NCI-H1930 (cell line): ENCODE measurements at places on chromosomes 5 and 9.

DNA sequence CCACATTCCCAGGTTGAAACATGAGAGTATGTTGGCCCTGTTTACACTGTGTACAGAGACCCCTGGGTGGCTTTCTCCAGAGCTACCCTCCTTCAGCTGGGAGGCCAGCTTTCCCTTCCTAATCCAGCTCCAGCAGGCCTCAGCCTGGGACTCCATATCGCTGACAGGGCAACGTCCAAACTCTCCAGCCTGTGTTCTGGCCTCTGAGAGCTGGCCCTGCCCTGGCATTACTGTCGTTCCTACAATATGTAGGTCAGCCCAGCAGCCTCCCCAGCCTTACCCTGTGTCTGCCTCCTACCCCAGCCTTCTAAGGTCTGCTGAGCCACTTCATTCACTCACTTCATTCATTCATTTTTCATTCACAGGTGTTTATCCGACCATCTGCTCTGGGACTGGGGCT, 8.3 kb upstream of the EEIG1 start:
- no peak for DNase-seq

DNA sequence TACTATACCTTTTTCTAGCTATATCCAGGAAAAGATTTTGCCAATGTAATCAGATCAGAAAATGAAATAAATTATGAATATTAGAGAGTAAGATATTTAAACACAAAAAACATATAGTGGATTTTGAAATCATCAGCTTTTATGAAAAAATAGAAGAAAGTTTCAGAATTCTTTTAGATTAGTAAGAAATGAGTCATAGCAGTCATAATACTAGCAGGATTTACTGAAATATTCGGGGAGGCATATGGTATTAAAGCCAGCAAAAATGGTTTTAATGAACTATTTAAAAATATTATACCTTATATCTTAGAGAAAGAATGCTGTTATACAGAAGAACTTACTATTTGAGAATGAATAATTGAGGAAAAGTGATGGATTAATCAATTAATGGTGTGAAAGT, 303.6 kb upstream of the NUDT12 start:
- DNase-seq, result no peak

GRCh38 chr9:109780453-109781033, 545 bp downstream of the PALM2AKAP2 start:
- DNase-seq, result no peak

- no peak for DNase-seq
Observed at GRCh38 chr5:94420885-94421284, 197.5 kb downstream of the KIAA0825 start.

GRCh38 chr9:13500034-13500433, 220.5 kb upstream of the MPDZ start:
- no peak for DNase-seq

DNA sequence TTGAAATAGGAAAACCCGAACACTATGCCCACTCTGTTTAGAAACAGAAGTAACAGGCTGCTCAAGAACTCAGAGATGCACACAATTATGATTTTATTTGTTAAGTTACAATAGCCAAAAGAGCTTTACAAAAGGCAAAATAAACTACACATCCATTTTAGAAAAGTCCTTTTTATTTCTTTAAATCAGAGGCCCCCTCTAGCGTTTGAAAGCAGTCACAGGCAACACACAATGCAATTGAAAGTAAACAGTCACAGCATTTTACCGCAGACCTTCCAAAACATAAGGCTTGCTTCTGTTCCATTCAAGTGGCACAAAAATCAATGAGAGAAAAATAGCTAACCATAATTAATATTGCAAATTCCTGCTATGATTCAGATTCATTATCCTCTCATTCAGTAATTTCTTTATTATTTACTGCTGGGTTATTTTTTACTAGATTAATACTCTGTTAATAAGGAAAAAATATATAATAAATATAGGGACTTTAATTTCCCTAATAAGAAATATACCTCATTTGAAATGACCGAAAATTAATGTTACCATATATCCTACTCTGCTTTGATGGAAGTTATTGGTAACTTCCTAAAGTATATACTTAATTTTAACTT, 78.3 kb downstream of the CEP120 start:
- DNase-seq, result no peak

DNA sequence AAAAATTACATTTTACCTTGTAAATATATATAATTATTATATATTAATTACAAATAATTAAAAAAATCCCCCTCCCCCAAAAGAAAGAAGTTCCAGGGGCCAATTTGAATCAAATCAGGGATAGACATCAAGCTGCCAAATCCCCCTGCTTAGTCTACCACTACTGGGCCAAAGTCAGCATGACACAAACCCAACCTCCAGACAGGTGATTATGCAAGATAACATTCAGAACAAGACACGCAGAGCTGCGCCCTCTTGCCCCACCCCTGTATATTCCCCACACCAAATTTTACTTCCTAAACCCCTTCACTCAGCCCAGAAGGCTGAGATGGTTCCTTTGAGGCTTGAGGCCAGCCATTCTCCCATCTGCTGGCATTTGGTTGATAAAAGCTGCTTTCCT, 2059.1 kb upstream of the CDH6 start:
- no peak for DNase-seq

GRCh38 chr5:124935065-124935464, 188.6 kb upstream of the ZNF608 start:
- DNase-seq, result no peak

DNA sequence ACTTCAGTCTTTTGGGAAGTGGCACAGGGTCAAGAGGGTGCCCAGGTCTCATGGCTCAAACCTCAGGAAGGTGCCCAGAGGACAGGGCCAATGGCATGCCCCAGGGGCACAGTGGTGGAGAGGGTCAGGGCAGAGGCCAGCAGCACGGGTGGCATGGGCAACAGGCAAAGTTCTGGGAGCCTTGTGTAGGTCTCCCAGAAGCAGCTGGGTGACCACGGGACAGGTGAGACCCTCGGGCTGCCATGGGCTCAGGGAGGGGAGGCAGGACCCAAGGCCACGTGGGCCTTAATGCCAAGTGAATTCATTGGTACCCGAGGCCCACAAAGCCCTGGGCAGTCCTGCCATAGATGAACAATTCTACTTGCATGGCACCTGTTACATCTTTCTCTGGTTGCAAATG, 72.4 kb upstream of the ADAMTS2 start:
- DNase-seq, result no peak

DNA sequence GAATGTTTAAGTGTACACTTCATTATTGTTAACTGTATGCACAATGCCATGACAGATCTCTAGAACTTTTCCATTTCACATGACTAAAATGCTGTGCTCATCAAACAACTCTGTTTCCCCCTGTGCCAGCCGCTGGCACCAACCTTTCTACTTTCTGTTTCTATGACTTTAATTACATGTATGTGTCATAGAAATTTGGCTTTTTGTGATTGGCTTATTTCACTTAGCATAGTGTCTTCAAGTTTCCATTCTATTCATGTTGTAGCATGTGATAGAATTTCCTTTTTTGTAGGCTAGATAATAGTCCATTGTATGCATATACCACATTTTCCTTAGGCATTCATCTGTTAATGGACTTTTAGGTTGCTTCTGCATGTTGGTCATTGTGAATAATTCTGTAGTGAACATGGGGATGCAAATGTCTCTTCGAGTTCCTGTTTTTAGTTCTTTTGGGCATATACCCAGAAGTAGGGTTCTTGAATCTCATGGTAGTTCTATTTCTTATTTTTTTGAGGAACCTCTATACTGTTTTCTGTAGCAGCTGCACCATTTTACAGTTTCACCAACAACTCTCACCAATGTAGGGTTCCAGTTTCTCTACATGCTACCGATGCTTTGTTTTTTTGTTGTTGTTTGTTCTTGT, 184.4 kb upstream of the DMRT1 start:
- no peak for DNase-seq

DNA sequence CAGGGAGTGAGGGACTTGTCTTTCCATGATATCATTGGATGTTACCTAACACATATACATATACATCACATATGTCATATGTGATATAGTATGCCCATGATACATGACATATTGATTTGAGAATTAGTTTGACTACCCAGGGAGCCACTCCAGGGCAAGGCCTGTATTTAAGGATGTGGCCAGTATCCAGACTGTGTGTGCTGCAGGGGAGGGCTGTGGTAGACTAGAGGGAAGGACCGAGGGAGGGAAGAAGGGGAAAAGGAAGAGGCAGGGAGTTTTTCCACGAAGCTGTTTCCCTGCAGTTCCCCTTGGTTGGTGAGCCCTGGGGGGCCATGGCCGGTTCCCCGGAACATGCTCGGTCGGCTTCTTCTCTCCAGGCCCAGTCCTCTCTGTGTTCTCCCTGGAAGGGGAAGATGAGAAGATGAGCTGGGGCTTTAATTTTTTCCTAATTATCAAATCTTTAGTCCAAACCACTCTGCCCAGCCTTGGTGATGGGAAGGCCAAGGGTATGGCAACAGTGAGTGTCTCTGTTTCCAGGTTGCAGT, 48.7 kb downstream of the NSUN2 start:
- no peak for DNase-seq

GRCh38 chr9:111094958-111095357, 56.7 kb upstream of the LPAR1 start:
- no peak for DNase-seq

DNA sequence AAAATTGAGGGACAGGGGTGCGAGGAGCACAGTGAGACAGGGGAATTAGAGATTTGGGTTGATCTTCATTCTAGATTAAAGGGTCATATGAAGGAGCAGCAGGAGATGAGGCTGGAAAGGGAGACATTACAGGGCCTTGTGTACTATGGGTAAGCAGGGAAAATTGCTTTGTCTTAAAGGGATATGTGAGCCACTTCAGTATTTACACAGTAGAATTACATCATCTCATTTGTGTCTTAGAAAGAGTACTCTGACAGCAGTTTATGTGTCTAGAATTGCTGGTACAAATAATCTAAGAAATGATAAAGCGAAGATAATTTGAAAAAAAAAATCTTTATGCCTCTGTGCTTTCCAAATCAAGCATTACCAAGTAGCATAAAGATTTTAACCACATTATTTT, 287.0 kb upstream of the ARRDC3 start:
- DNase-seq, result no peak

GRCh38 chr5:2158109-2158508, 275.4 kb upstream of the IRX4 start:
- DNase-seq, result no peak

- no peak for DNase-seq
Observed at GRCh38 chr9:131483319-131484050, 19.2 kb upstream of the POMT1 start.

GRCh38 chr5:53944981-53945380, 365.4 kb downstream of the ARL15 start:
- DNase-seq, result no peak
